ENCODE measurements at places on chromosomes 5 and 9.

- H3K36me3 ChIP-seq = no peaks in the 10 kb centered on the region
- H3K27me3 ChIP-seq = no peaks in the 10 kb centered on the region
- H3K27ac ChIP-seq = no peak overlapping the region
- no peak overlapping the region for H3K4me3 ChIP-seq
- no peaks in the 10 kb centered on the region for H3K4me1 ChIP-seq
Measured at GRCh38 chr9:119818726-119819435, 449.6 kb upstream of the BRINP1 start.

DNA sequence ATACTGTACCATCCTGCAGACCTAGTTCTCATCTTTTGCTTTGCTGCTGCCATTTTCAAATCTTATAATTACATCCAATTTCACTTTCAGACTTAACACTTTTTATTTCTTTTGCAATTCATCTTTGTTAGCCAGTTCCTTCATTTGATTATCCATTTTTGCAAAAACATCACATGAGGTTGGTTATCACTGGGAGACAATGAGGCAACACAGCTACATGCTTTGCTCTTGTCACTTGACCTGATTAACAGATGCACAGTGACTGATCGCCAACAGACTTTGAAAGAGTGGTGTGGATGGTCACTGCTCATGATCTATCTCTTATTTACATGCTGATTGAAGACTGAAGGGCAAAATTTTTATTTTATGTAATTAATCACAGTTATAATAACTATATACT, 17.0 kb upstream of the RNF20 start:
- peaks cover 8% of the 10 kb centered on the region for H3K27me3 ChIP-seq
- peaks cover 6% of the 10 kb centered on the region for H3K4me1 ChIP-seq
- DNase-seq = no peak
- no peak overlapping the region for H3K27ac ChIP-seq

GRCh38 chr5:52041842-52042241, 658.6 kb downstream of the ISL1 start:
- no peak overlapping the region for H3K4me3 ChIP-seq
- no peaks in the 10 kb centered on the region for H3K27me3 ChIP-seq
- no peak overlapping the region for H3K27ac ChIP-seq
- no peaks in the 10 kb centered on the region for H3K4me1 ChIP-seq
- no peak for DNase-seq

GRCh38 chr9:91994422-91994821, 44.4 kb upstream of the ROR2 start:
- H3K27ac ChIP-seq = no peak overlapping the region
- H3K27me3 ChIP-seq = peaks cover 31% of the 10 kb centered on the region
- no peak overlapping the region for H3K4me3 ChIP-seq
- no peaks in the 10 kb centered on the region for H3K4me1 ChIP-seq
- DNase-seq = no peak

DNA sequence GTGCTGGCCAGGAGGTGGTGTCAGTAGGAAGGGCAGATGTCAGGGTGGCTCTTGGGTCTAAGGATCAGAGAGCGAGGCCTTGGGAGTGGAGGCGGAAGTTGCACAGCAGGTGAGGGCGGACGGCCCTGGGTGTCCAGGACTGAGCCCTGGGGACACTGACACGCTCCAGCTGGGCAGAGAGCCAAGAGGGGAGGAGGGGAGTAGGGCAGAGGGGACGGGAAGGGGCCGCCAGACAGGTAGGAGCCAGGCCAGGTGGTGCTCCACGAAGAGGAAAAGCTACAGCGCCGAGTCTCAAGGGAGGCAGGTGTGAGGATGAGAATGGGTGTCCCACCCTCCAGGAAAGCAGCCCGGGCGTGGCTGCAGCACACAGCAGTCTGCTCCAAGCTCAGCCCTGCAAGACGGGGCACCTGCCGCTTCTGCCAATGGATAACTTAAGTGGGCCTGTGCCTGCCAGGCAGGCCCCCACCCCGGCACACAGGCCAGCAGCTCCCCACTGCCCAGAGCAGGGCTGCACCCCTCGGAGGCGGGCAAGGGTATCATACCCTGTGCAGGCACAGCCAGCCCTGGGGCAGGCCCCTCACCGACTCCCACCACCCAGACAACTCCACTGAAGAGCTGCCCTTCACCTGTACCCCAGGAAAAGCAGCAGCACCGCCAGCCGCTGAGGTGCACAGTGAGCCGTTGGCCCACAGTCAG, 4.9 kb downstream of the TPRN start:
- H3K4me1 ChIP-seq = no peaks in the 10 kb centered on the region
- H3K27ac ChIP-seq = no peak overlapping the region
- no peaks in the 10 kb centered on the region for H3K27me3 ChIP-seq
- no peak for DNase-seq

DNA sequence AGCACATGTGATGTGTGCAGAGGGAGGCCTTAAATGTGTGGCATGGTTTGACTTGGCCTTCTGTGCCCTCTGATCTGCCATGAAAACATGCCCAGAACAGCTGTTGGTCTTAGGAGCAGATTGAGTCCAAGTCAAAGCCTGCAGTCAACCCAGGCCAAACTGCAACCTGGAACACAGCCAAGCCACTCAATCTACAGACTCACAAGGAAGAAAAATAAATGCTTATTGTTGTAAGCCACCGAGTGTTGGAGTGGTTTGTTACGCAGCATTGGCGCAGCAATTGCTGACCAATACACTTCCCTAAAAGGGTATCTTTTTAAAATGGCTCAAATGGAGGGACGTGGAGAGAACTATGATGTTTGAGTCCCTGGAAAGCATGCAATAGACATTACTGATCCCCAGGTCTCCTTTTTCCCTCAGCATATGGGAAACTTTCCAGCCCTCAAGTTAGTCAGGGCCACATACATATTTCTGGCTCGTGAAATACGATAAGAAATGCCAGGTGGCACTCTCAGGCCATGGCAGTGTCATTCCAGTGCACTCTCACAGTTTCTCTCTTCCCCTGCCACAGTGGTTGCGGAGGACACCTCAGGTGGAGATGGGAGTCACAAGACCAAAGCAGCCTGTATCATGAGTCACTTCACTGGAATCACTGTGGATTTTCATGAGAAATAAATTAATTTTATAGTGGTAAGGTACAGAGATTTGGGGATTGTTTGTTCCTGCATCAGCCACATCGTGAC, 168.0 kb upstream of the ZNF618 start:
- H3K27ac ChIP-seq = no peak overlapping the region
- H3K4me3 ChIP-seq = no peak overlapping the region
- H3K4me1 ChIP-seq = no peaks in the 10 kb centered on the region
- no peaks in the 10 kb centered on the region for H3K36me3 ChIP-seq

GRCh38 chr5:153818626-153819025, 220.1 kb downstream of the FAM114A2 start:
- no peak overlapping the region for H3K4me3 ChIP-seq
- no peaks in the 10 kb centered on the region for H3K36me3 ChIP-seq

DNA sequence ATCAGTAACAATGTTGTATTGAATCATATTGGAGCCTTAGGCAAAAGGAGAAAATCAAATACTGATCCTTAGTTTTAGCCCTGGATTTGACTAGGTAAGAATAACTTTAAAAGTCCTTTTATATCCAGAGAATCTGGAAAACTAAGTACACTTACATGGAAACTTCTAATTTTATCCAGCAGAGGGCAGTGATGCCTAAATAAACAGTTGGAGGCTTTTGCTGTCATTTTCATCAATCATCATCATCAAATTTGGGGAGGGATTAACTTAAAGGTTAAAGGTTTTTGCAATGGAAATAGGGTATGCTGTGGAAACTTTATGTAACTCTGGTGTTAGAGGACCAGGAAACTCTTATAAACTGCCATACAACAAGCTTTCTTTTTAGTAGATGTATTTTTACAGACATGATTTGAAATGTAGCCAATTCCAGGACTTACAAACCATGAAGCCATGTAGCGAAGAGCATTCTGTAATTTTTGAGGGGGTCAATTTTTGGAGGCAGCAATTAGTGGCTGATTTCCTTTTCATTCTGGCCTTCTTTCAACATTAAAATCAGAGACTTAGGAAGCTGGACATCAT, 112.7 kb downstream of the OSTF1 start:
- no peak overlapping the region for H3K4me3 ChIP-seq
- peak overlapping the region; percentile 0 for H3K27ac ChIP-seq
- no peaks in the 10 kb centered on the region for H3K27me3 ChIP-seq

- no peak overlapping the region for H3K4me3 ChIP-seq
- H3K27ac ChIP-seq = no peak overlapping the region
- peaks cover 26% of the 10 kb centered on the region for H3K4me1 ChIP-seq
- no peaks in the 10 kb centered on the region for H3K36me3 ChIP-seq
- DNase-seq = no peak
Measured at GRCh38 chr5:56317923-56318561, 84.9 kb upstream of the ANKRD55 start.

DNA sequence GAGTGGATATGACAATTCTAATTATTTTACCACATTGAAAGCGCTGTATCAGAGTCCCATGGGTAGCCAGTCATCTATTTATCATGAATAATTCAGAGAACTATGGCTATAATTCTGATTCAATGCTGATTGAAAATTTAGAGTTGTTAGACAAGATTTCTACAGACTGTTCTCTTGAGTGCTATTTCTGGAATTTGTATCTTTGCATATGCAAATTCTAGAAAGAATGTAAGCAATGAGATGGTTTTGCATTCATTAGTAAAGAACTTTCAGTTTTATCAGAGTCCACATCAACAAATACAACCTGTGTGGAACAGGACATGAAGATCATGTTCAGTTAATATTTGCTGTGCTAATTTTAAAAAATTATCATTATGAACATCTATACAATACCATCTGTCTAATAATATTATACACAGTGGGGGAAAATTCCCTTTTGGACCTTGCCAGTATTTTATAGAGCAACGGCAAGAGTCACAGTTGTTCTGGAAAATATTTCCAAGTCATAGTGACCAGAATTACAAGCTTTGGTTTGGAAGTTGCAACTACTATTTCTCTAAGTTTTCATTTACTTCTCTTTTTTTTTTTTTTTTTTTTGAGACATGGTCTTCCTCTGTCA, 372.7 kb upstream of the PTGER4 start:
- no peak overlapping the region for H3K27ac ChIP-seq
- H3K4me3 ChIP-seq = no peak overlapping the region
- H3K27me3 ChIP-seq = no peaks in the 10 kb centered on the region
- H3K4me1 ChIP-seq = peaks cover 12% of the 10 kb centered on the region
- no peak for DNase-seq

- H3K36me3 ChIP-seq = no peaks in the 10 kb centered on the region
- no peak overlapping the region for H3K4me3 ChIP-seq
- no peak for DNase-seq
- peaks cover 25% of the 10 kb centered on the region for H3K27me3 ChIP-seq
Measured at GRCh38 chr9:100419166-100419565, 7.8 kb upstream of the MSANTD3 start.

DNA sequence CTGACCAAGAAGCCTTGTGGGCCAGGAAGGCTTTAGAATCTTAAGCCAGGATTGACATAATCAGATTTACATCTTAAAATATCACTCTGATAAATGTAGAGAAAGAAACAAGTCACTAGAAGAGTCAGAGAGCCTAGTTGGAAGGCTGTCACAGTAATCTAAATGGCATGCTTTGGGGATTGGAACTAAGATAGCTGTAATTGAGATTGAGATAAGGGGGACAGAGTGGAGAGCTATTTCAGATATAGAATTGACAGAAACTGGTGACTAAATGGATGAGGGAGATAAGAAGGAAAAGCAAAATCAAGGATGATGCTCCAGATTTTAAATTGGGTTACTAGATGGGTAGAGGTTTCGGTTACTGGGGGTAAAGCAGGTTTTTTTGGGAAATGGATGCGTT, 100.5 kb downstream of the XRCC4 start:
- DNase-seq = no peak
- H3K27ac ChIP-seq = no peak overlapping the region
- H3K4me1 ChIP-seq = no peaks in the 10 kb centered on the region
- no peak overlapping the region for H3K4me3 ChIP-seq
- no peaks in the 10 kb centered on the region for H3K27me3 ChIP-seq

- no peaks in the 10 kb centered on the region for H3K4me1 ChIP-seq
- no peak overlapping the region for H3K27ac ChIP-seq
- no peaks in the 10 kb centered on the region for H3K36me3 ChIP-seq
- DNase-seq = no peak
- H3K4me3 ChIP-seq = no peak overlapping the region
- H3K27me3 ChIP-seq = peaks cover 3% of the 10 kb centered on the region
Measured at GRCh38 chr9:130213911-130214761, 41.9 kb downstream of the NCS1 start.

All from activated T-helper 1 cell treated with anti-CD3 and anti-CD28 coated beads, Interleukin-12 subunit alpha, Interleukin-12 subunit beta, Interleukin-2, Interleukin-4 antibody, amounts not matched to agents 30 ng/mL and 10 ng/mL and 1 ng/mL, durations not matched to agents 14 hours and 24 hours and 36 hours (primary cell).